ENCODE measurements at places on chromosomes 13 and 19.

- H3K4me3 ChIP-seq, result no peak overlapping the region
- peaks cover 28% of the 10 kb centered on the region for H3K4me1 ChIP-seq
- H3K36me3 ChIP-seq, result no peaks in the 10 kb centered on the region
- DNase-seq, result no peak
- H3K27me3 ChIP-seq, result no peaks in the 10 kb centered on the region
These were observed 5.1 kb upstream of the KLF2 start for GRCh38 chr19:16319481-16319880.

- H3K36me3 ChIP-seq, result no peaks in the 10 kb centered on the region
- peak overlapping the region; percentile 79 for H3K27ac ChIP-seq
- DNase-seq, result no peak
- H3K4me3 ChIP-seq, result no peak overlapping the region
- peaks cover 99% of the 10 kb centered on the region for H3K4me1 ChIP-seq
These were observed 24.8 kb downstream of the RANBP3 start for GRCh38 chr19:5953030-5953589.

GRCh38 chr13:27933118-27933517 is 13.3 kb downstream of the PDX1 start:
- DNase-seq, result no peak
- no peak overlapping the region for H3K27ac ChIP-seq
- H3K36me3 ChIP-seq, result no peaks in the 10 kb centered on the region
- H3K4me1 ChIP-seq, result no peaks in the 10 kb centered on the region
- peaks cover 21% of the 10 kb centered on the region for H3K27me3 ChIP-seq

- no peaks in the 10 kb centered on the region for H3K4me1 ChIP-seq
- no peak overlapping the region for H3K4me3 ChIP-seq
- no peak overlapping the region for H3K27ac ChIP-seq
- no peak for DNase-seq
- no peaks in the 10 kb centered on the region for H3K36me3 ChIP-seq
These were observed 5.4 kb downstream of the KIR3DL3 start for GRCh38 chr19:54729416-54730188.

DNA sequence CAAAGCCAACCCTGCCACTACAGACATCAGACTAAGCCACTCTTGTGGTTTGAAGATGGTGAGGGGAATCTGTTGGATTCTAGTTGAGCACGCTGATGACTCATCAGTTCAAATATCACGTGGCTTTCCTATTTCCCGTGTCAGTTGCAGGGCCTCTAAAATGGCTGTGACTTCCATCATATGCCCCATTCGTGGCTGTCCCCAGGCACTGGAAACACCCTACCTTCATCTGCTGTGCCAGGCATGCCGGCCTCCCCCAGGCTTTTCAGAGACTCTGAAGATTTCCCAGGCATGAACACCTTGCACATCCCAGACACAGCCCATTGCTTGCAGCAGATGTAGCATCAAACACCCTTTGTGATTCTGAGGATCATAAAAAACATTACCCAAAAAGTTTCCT is 659.9 kb downstream of the UQCRFS1 start:
- no peak for DNase-seq

- DNase-seq, result no peak
- H3K36me3 ChIP-seq, result no peaks in the 10 kb centered on the region
- H3K27ac ChIP-seq, result peak overlapping the region; percentile 12
- no peaks in the 10 kb centered on the region for H3K27me3 ChIP-seq
- H3K4me3 ChIP-seq, result no peak overlapping the region
- peaks cover 29% of the 10 kb centered on the region for H3K4me1 ChIP-seq
These were observed 46.8 kb downstream of the C13orf46 start for GRCh38 chr13:113926951-113927660.

All from heart right ventricle (tissue), 16 donors.